ENCODE measurements at places on chromosomes 6 and 20.

DNA sequence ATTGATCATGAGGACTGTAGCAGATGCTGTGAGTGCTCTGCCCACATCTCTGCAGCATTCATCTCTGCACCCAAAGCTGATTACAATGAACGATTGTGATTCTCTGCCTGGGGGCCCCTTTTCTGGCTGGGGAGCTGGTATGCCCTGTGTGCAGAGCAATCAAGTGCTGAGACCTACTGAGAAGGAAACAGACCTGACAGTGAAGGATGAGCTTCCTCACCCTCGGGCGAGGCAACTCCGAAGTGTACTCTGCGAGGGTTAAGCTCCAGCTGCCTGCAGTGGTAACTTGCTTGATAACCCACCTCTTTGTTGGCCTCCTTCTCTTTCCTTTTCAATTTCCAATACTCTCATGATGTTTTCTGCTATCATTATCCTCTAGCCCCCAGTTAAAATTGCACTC lies 289.7 kb upstream of the RNF24 start:
- DNase-seq: no peak

- no peak for DNase-seq
These were observed 42.5 kb upstream of the SLC22A1 start for GRCh38 chr6:160078883-160079685.

GRCh38 chr20:37394543-37395409 lies 48.8 kb downstream of the SRC start:
- no peak for DNase-seq

DNA sequence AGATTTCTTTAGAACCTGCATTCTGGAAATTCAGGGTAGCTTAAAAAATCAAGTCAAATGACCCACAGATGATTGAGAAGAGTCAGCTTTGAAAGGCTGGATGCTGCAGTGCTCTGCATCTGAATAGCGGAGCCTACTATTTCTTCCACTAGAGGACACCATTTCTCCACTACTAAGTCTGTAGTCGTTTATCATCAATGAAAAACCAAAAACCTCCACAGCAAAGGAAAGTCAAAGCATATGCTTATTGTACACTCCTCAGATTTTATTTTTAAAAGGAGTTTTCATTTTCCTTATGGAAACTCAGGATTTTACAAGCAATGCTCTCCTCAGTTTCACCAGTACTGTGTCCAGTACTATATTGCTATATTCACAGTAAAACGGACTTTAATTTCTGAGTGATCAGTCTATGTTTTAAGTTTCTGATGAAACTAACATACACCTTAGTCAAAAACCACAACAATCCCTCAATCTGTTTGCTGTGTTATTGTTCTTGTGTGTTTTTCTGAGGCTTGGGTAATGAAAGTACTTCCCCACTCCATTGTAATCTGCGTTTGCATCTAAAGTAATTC lies 50.5 kb upstream of the ENPP5 start:
- DNase-seq: no peak

- no peak for DNase-seq
These were observed 15.8 kb downstream of the NFATC2 start for GRCh38 chr20:51526754-51527153.

GRCh38 chr20:53208110-53208832 lies 236.1 kb downstream of the TSHZ2 start:
- no peak for DNase-seq

GRCh38 chr20:366041-366718 lies 14.4 kb upstream of the TRIB3 start:
- no peak for DNase-seq

GRCh38 chr6:129843573-129843972 lies 17.5 kb downstream of the TMEM244 start:
- DNase-seq: no peak

Measured in activated CD4-positive, alpha-beta T cell treated with anti-CD3 and anti-CD28 coated beads, Interleukin-2, amount 50 U/mL, for 24 hours (primary cell).